ENCODE measurements at places on chromosomes 11 and 22. TPM values are rescaled to one million over a fixed set of nuclear protein-coding genes. Genes with fewer than 3 reads are reported as not detected.

DNA sequence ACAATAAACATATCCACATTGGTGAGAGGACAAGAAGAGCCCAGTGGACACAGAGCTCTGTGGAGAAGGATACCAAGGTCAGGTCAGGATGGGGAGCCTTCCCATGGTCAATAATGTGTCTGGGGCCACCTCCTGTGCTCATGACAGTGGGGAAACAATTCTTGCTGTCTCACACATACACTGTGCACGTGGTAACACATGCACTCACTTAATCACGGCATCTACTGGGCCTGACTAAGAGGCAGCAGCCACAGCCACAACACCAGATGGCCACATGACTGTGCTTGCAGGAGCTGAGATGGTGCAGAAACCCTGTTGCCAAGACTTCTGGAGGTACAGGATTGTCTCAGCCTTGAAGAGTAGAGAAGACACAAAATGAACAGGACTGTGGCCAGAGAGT lies 28.6 kb downstream of the C22orf42 start:
- no peak for DNase-seq

DNA sequence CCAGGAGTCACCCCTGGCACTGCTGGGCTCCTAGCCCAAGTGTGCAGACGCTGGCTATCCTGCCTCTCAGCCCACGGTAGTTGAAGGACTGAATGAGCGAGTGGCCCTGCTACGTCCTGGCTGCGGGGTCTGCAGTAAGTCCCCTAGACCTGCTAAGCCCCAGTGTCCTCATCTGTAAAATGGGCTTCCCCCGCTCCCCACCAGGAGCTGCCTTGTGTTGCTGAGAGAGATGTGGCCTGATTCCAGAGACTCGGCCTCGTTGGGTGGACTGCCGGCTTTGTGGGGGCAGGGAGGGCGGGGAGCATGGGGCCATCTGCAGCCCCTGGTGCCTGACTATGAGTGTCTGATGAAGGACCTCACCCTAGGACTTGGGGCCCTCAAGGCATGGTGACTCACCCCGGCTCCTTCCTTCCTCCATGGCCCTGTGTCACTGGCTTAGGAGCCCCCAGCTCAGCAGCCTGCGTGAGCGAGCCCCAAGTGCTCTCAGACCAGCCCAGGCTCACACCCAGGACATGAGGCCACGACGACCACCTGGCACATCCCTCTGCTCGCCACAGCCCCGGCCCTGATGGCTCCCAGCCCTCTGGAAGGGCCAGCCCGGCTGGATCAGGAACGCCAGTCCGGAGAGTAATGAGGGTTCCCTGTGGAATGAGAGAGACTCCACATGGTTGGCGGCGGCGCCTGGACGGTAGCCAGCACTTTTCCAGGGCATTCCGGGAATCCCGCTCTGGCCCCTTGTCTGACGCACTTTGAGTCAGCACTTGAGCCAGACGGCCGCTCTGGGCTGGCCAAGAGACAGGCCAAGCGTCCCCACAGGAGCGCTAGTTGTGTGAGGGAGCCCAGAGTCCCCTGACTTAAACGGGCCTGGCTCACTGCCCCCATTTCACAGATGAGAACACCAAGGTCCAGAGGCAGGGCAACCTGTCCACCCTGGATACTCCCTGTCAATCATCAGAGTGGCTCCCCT lies 50.5 kb upstream of the SHISAL1 start:
- peak; percentile 79 for DNase-seq

- DNase-seq = no peak
Observed at GRCh38 chr11:64131683-64132190, 34.2 kb downstream of the MACROD1 start.

- DNase-seq = no peak
Observed at GRCh38 chr11:23252426-23252825, 392.2 kb upstream of the CCDC179 start.

GRCh38 chr11:14444441-14445189 lies 55.0 kb downstream of the COPB1 start:
- DNase-seq = no peak

DNA sequence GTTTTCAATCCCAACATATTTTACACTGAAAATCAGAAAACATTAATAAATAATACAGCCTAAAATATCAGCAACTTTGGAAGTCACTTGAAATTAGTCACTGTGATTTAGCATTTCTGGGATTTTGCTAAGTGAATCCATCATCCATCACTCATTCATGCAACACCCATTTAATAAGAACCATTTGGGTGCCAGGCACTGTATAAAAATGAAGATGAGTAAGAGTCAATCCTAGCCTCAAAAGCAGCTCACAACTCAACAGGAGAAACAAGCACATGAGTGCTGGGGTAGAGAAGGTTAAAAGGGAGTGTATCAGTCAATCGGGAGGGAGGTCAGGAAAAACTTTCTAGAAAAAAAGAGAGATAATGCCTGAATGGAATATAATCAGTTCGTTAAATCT lies 77.9 kb downstream of the PGR start:
- no peak for DNase-seq

DNA sequence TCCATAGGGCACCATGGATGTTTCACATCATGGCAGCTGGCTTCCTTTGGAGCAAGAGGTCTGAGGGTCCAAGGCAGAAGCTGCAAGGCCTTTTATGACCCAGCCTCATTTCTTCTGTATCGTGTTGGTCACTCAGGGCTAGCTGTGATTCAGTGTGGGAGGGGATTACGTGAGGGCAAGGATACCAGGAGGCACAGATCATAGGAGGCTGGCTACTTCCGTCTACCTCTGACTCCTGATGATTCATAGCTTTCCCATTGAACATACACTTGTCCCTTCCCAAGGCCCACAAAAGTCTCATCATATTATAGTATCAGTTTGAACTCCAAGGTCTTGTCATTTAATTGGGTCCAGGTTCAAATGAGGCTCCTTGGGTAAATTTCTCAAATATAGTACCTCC lies 135.3 kb upstream of the ZBED5 start:
- DNase-seq = no peak

GRCh38 chr11:84628871-84629620 lies 998.1 kb downstream of the DLG2 start:
- no peak for DNase-seq

GRCh38 chr22:44723801-44724200 lies 21.8 kb downstream of the PRR5 start:
- DNase-seq = no peak

DNA sequence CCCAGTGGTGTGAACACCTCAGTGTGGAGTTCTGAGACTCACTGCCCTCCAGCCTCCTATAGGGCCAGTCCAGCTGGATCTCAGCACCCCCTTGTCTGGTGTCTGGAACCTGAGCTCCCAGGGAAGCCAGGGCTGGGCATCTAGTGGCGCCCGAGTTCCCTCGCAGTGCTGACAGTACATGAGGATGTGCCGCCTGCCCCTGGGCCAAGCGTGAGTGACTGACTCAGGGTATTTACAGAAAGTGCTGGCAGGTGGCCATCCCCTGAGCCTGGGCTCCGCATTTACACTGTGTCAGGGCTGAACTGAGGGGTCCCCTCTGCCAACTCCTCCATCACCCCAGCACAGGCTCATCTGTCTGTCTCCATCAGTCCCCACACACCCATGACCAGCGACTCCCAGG lies 185.3 kb downstream of the BRD1 start:
- no peak for DNase-seq

DNA sequence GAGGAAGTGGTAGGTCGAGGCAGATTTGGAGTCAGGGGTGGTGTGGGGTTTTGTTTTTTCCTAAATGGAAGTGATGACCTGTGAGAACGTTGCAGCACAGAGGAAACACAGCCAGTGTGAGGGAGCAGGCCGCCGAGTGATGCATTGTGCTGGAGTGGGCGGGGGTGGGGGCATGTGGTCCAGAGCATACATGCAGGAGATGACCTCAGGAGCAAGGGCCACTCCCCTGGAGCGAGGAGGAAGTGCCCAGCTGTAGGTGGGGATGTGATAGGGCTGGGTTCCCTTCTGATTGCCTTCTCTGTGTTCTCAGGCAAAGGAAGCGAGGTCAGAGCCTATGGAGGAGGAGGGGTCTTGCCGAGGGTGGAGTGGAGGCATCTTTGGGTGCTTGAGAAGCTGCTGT lies 81.4 kb downstream of the PPP6R3 start:
- no peak for DNase-seq

GRCh38 chr22:38871360-38872171 lies 450 bp downstream of the CBX6 start:
- no peak for DNase-seq

DNA sequence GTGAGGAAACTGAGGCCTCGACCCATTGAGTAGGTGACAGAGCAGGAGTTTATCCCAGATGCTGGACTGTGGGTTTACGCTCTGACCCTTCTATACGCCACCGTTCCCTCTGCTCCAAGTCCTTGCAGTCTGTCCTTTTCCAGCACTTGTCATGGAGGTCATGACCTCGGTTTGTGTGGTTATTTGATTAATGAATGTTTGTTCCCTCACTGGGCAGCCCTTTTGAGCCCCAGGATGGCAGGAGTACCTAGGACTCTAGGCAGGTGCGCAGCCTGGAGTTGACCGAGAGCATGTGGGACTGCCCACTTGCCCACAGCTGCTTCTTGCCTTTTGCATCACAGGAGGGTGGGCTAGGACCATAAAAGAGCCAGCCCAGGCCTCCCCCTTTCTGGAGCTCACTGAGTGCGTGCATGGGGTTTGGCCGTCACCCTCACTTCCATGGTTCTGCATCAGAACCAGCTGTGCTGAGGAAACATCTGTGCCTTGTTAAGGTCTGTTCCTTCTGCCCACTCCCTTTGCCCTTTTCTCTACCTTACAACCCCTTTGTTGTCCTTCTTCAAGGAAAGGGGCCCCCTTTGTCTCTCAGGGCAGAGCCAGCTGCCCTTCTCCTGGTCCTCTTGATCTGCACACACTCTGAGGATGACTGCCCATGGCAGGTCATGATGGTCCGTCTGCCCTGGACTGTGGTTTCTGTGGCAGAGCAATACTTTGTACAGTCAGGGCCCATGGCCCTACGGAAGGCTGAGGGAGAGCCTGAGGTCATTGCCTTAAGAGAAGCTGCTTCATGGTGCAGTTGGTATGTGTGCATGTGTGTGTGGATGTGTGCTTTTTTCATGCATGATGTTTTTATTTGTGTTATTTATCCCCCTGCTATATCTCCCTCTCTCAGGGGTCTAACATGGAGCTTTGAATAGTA lies 38.2 kb downstream of the BMAL1 start:
- no peak for DNase-seq

NOX4 gene
- 2.9 TPM for polyA plus RNA-seq

RAB39A gene
- 0.49 TPM for polyA plus RNA-seq

HSD17B12 gene
- polyA plus RNA-seq = 30.5 TPM

TOMM22 gene
- polyA plus RNA-seq = 89.3 TPM

TMPRSS6 gene
- polyA plus RNA-seq = not detected

SYT13 gene
- 0.31 TPM for polyA plus RNA-seq

C11orf52 gene
- polyA plus RNA-seq = 4.0 TPM

RIC3 gene
- 0.25 TPM for polyA plus RNA-seq

B3GAT1 gene
- polyA plus RNA-seq = 0.10 TPM

Measured in hindlimb muscle (tissue), 1 donor.